Stimulated activated CD4-positive, alpha-beta T cell treated with anti-CD3 and anti-CD28 coated beads, Interleukin-15, amount 100 ng/mL, for 1 hour (primary cell): ENCODE measurements at places on chromosomes 7 and 10.

GRCh38 chr10:34955391-34955790 lies 134.8 kb downstream of the CUL2 start:
- no peak for DNase-seq

DNA sequence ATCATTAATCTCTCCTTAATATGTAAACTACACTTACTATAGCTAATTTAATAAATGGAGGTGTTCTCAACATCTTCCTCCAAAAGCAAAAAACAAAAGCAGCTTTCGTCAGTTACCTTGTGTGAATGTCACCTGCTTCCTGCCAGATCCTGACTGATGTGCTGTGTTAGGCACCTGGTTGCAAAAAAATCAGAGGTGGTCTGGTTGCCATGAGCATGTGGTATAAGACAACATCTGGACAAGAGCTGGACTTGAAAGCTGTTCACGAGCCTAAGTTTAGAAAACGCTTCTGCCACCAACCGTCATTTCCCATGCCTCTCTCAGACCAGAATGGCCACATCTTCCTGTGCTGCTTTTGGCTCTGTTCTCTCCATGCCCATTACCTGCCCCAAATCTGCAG lies 42.0 kb upstream of the GGCT start:
- no peak for DNase-seq

GRCh38 chr10:69376662-69377061 lies 40.1 kb downstream of the TACR2 start:
- no peak for DNase-seq

DNA sequence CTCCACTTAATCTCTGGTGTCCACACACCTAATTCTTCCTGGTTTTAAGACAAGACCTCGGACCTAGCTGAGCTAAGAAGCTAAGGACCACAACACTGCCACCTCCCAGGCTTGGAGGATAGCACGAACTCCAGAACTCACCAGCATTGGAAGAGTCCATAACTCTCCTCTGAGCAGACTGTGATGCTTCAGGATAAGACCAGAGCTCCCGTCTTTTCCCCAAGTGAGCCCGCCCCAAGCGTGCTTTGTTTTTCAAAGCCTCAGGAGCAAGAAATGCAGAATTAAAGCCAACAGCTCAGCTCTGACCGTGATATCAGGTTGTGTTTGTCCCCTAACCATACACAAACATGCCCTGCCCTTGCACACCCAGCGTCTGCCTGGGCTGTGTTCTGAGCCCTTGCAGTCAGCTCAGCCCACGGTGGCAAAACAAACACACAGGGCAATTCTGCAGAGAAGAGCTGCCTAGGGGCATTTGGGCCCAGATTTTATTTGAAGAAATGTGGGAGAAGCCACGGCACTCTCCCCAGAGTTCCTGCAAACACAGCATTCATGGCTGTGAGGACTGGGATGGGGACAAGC lies 145.4 kb downstream of the WDR11 start:
- no peak for DNase-seq

GRCh38 chr10:128860574-128860973 lies 606.5 kb upstream of the MGMT start:
- no peak for DNase-seq

DNA sequence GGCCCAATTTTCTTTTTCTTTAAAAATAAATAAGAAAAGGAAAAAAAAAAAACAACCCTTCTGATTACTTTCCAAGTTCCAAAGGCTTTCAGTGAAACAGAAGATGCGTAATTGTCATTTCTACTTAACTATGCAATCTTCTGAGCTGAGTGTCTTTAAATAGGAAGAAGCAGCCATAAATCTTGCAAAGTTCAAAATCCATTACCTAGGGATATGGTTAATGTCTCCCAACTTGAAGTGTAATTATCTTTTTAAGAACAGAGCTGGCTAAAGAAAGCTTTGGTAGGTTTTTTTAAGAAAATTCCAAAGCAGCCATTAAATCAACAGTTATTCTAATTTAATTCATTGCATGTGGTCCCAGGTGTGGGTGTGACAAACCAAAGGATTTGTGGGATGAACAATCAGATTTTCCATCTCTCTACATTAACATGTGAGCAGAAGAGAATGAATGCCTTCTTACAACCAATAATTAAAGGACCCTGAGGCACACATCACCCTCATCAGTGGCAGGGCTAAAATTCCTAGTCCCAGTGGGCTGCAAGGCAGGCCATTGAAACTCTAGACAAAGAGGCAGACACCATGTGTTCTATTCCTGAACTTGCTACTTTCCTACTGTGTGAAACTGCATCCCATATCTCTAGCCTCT lies 419.2 kb downstream of the REEP3 start:
- DNase-seq, result no peak

DNA sequence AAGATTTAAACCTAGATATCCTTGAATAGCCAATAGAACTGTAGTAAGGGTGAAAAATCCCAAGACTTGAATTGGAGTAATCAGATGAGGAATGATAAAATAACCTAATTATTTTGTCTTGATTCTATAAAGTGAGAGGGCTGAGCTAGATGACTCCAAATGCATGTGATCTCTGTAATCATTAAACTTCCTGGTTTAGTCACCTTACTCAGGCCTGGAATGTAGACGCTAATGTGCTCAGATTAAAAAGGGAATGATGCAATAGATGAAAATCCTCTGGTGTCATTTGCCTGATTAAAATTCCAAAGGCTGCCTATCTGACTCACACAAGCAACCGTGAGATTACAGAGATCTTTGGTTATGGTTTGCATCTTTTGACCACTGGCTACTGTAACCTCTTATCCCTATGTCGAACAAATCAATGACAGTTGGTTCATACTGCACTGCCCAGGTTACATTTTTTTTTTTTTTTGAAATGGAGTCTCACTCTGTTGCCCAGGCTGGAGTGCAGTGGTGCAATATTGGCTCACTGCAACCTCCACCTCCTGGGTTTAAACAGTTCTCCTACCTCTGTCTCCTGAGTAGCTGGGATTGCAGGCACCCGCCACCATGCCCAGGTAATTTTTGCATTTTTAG lies 2.9 kb upstream of the HKDC1 start:
- DNase-seq, result no peak

GRCh38 chr10:96834120-96834519 lies 2.0 kb downstream of the LCOR start:
- no peak for DNase-seq

DNA sequence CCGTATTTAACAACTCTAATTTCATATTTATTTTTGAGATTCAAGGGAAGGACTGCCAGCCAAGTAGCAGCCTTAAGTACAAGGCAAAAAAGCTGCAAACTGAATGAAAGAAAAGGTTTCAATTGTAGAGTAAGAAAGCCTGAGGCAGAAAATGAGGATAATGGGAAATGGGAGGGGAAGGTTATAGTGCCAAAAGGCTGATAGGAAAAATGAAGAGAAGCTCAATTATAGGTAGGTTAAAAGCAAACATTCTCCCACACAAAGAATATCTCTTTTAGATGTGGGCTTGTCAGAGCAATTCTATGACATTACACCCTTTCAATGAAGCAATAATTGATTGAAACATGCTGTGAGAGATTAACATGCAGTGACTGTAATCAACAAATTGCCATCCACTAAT lies 175.3 kb downstream of the RAPGEF5 start:
- DNase-seq, result no peak
